Bone marrow (tissue), 2 donors: ENCODE measurements at places on chromosomes 4 and X.

DNA sequence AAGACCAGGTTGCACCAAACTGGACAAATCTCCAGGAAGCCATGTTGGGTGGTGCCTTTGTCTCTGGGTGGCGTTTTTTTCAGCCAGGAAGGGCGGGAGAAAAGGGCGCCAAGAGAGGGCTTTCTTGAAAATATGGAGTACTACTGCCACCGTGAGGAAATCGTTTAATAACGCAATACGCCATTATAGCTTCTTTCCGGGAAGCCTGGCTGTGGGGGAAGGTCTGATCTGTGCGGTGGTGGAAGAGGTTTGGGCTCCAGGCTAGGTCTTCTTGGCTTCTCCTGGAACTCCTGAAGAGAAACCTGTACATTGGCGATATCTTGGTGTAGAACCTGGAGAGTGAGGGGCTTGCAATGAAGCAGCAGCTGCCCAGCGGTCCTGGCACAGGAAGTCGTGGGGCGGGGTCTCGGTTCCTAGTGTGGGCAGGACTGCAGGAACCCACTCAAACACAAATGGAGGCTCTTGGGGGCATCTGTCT lies 202.7 kb downstream of the OR13H1 start:
- no peak for DNase-seq

DNA sequence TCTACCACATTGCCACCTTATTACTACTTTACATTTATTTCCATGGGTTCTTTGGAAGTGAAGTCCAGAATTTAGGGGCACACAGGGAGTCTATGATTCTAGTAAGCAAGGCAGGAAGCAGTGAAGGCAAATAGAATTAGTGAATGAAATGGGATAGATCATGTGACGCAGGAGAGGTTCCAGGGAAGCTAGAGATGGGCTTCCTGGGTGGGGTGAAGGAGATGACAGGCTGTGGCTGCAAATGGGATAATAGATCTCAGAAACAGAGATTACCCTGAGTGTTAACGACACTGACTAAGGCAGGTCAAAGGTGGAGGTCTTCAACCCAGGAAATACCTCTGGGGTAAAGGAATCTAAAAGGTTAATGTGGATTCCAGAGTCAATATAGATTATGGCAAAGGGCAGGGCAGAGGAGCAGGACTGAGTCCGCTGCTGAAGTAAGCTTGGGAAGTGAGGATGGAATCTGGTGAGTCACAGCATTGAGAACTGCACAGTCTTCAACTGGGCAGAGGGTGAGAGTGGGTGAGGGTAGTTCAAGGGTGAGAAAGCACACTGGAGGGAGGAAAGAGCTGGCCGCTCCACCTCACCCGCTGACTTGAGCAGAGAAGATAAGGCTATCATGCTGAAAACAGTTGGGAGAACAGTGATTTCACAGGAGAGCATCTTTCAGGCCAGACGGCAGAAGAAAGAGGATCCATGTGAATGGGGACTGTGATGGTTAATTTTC lies 70.8 kb downstream of the ANXA3 start:
- no peak for DNase-seq

DNA sequence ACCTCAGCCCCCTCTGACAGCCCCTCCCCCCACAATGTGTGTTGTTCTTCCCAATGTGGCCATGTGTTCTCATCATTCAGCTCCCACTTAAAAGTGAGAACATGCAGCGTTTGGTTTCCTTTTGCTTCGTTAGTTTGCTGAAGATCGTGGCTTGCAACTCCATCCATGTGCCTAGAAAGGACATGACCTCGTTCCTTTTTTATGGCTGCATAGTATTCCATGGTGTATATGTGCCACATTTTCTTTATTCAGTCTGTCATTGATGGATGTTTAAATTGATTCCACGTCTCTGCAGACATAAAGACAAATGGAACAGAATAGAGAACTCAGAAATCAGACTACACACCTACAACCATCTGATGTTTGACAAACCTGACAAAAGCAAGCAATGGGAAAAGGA lies 46.0 kb downstream of the ARX start:
- DNase-seq: no peak

- no peak for DNase-seq
Measured at GRCh38 chr4:92735025-92735665, 431.4 kb downstream of the GRID2 start.

GRCh38 chr4:123166023-123166422 lies 230.6 kb upstream of the SPRY1 start:
- DNase-seq: no peak

DNA sequence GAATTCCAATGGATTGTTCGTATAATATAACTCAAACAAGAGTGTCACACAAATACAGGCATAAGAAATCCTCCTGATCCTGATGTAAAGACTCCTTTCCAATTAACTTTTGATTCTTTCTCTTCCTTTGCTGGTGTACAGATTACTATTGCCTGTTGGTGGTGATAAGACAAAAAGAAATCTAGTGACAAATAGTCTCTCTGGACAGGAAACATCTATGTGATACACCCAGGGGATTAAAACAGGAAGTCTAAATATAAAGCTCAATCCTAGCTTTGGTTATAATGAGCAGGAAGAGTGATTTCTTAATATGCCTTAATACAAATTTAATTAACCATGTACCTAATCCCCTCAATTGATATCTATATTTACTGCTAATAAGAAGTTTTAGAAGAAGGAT lies 45.1 kb downstream of the ARHGEF6 start:
- no peak for DNase-seq

GRCh38 chrX:103878466-103879122 lies 46.5 kb upstream of the RAB9B start:
- DNase-seq: no peak

- no peak for DNase-seq
Measured at GRCh38 chr4:73037057-73037456, 32.5 kb downstream of the COX18 start.

- DNase-seq: no peak
Measured at GRCh38 chr4:170729236-170729635, 639.5 kb upstream of the AADAT start.

DNA sequence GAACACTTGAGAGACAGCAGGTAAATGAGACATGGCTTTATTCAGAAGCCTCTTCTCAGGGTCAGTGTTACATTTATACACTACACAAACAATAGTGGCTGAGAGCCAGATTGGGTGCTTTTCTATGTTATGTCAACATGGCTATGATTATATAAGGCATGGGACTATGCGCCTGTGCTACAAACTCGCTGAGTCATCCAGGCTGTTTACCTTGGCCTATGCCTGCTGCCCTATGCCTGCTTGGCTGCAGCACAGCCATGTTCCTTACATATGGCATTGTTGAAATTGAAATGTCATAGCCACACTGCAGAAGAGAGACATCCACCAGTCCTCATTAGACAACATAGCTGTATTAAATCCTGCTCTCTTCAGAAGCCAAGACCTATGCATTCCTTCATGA lies 236.3 kb upstream of the NWD2 start:
- DNase-seq: no peak

DNA sequence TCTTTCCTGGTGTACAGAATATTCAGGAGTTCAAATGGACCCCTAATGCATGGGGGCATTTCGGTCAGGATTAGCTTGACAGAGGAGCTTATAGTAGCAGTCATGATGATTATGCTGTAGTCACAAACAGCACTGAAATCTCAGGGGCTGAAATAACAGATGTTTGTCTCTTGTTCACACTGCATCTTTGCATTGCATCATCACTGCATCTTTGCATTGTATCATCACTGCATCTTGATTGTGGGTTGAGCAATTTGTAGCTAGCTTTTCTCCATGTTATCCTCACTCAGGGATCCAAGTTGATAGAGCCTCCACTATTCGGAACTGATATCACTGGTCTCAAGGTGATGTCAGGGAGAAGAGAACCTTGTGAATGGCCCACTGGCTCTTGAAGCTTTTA lies 160.9 kb downstream of the GATB start:
- DNase-seq: no peak

GRCh38 chrX:102860235-102860634 lies 76.8 kb upstream of the RAB40AL start:
- no peak for DNase-seq

GRCh38 chrX:11664211-11665167 lies 1.2 kb downstream of the ARHGAP6 start:
- DNase-seq: no peak

GRCh38 chrX:133723930-133724329 lies 261.5 kb downstream of the GPC3 start:
- DNase-seq: no peak

DNA sequence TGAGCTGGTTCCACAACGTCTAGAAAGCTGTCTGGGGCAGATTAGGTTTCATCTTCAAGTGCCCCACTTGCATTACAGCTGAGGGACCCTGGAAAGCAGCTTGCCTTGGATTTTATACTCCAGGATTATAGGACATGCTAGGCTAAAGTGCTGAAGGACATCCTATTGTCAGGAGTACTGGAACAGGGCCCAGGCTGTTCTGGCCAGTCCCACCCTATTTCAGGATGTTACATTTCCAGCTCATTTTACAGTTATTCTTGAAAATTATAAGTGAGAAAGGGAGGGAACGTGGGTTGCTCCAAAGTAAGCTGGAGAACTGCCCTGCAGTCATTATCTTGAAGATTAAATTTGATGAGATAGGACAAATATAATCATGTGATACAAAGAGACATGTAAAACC lies 71.0 kb upstream of the UGT8 start:
- no peak for DNase-seq

- no peak for DNase-seq
Measured at GRCh38 chr4:152531479-152531878, 4.4 kb downstream of the FBXW7 start.

DNA sequence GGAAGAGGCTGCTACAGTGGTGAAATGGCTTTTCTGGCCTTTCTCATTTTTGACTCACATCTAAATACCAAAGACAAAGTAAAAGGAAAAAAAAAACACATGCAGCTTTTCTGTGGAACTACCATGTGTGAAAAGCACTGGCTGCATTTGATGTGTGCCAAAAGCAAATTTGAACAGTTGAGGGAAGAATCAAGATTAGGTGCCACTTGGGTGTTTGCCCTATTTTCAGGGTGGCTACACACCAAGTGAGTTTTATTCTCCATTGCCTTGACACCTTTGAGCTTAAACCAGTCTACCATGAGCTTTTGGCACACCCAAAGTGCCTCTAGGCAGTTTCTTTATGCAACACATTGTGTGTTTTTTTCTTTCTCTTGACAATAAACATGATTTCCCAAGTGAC lies 423.9 kb downstream of the FAM133A start:
- no peak for DNase-seq

DNA sequence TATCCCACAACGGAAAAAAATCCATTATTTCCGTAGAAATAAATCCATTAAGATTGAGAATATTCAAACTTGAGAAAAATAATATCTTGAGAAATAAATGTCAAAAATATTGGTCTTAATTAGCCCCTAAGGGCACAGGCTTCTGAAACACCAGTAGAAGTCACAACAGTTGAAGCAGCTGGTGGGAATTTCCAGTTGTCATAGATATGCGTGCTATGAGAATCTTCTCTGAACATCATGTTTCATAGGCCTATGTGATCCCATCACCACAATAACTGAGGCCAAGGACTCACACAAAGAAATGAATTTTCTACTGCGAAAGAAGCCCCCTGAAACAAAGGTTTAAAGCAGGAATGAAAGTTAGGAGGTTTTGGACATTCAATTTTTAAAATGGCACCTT lies 292.0 kb downstream of the DTHD1 start:
- no peak for DNase-seq

DNA sequence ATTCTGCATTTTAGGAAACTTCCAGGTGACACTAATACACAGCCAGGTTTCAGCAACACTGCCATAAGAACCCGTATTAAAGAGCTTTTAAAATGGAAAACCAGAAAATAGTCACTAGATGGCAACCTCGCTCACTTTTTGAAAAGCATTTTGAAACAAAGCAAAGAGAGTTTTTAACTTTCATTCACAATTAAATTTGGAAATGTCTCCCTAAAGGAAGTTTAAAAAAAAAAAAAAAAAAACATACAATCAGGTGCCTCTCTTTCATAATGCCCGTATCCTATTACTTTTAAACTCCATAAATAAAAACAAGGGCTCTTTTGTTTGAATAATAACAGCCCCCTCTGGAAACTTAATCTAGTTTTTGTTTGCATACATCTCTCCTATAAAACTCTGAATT lies 20.3 kb downstream of the MEPE start:
- peak; percentile 64 for DNase-seq

GRCh38 chrX:66410806-66411205 lies 228.1 kb downstream of the EDA2R start:
- no peak for DNase-seq

- no peak for DNase-seq
Measured at GRCh38 chrX:17475449-17476217, 100.6 kb downstream of the NHS start.

DNA sequence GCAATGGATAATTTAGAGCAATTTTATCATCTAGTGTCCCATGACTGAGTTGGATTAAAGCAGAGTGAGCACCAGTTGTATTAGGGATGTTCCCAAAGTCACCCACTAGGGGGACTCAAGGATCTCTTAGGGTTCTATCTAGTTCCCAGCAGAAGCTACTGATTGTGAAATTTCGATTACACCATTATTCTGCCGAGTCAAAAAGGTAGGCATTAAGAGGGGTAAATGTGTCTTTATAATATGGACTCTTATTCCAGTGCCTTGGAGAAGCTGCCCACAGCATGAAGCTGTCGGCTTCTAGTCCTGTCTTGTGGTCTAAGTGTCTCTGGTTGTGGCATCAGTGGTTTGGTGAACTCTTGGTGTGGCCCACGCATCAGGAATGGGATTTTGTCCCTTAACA lies 53.3 kb downstream of the RGS12 start:
- peak; percentile 69 for DNase-seq

DNA sequence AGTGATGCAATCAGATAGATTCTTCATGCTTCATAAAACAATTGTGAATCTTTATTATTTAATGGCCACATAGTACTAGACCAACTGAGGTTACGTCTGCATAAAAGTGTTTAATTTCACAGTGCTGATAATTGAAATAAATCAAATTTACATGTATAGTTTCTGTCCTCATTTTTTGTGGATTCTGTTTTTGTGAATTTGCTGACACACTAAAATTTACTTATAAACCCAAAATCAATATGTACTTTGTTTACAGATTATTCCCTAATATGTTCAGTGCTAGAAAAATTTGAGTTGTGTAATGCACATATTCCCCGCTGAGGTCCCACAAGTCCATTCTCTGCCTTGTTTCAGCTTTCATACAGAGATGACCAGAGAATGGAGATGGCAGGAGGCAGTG lies 759.8 kb downstream of the CENPC start:
- no peak for DNase-seq

- no peak for DNase-seq
Measured at GRCh38 chrX:57817302-57817701, 93.0 kb downstream of the ZXDA start.

- no peak for DNase-seq
Measured at GRCh38 chr4:69787879-69788278, 27.5 kb upstream of the SULT1B1 start.

- no peak for DNase-seq
Measured at GRCh38 chrX:110748256-110748806, 47.3 kb downstream of the CHRDL1 start.

GRCh38 chrX:17377091-17377717 lies 2.2 kb downstream of the NHS start:
- DNase-seq: no peak

DNA sequence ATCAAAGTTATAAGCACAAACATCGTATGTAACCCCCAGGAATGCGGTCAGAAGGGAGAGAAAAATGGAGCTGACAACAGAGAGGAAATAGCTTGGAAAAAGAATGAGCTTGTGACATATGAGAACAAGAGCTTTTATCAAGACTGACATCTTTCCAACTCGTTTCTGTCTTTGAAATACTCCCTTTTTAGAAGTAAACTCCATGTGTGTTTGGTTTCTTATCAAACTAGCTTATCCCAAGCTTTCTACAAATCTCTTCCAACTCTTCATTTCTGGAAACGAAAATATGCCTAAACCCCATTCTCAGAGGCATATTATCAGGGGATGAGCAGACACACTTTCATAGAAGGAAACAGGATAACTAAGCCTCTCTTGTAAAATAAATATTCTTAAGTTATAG lies 235.4 kb downstream of the NAF1 start:
- DNase-seq: no peak
